Sigmoid colon (tissue), 7 donors: ENCODE measurements at places on chromosomes 12 and 14. TPM values are rescaled to one million over a fixed set of nuclear protein-coding genes. Genes with fewer than 3 reads are reported as not detected.
A peak's percentile ranks its signal among the peaks of the same experiment; 100 is the strongest.

- H3K4me1 ChIP-seq, result no peaks in the 10 kb centered on the region
- H3K4me3 ChIP-seq, result no peak overlapping the region
- H3K36me3 ChIP-seq, result no peaks in the 10 kb centered on the region
Observed at GRCh38 chr12:62130402-62130801, 129.8 kb upstream of the USP15 start.

- H3K4me3 ChIP-seq, result no peak overlapping the region
- H3K4me1 ChIP-seq, result no peaks in the 10 kb centered on the region
- H3K36me3 ChIP-seq, result no peaks in the 10 kb centered on the region
- no peak for DNase-seq
Observed at GRCh38 chr14:79510659-79511058, 700.6 kb downstream of the DIO2 start.

GRCh38 chr14:74647061-74647677 is 35.1 kb upstream of the LTBP2 start:
- peaks cover 15% of the 10 kb centered on the region for H3K27me3 ChIP-seq
- H3K27ac ChIP-seq, result no peak overlapping the region
- H3K4me1 ChIP-seq, result peaks cover under 1% of the 10 kb centered on the region
- peak; percentile 33 for DNase-seq
- no peak overlapping the region for H3K4me3 ChIP-seq

GRCh38 chr14:48546996-48547395 is 871.6 kb upstream of the MDGA2 start:
- no peaks in the 10 kb centered on the region for H3K27me3 ChIP-seq
- no peak for DNase-seq
- H3K4me3 ChIP-seq, result no peak overlapping the region

DNA sequence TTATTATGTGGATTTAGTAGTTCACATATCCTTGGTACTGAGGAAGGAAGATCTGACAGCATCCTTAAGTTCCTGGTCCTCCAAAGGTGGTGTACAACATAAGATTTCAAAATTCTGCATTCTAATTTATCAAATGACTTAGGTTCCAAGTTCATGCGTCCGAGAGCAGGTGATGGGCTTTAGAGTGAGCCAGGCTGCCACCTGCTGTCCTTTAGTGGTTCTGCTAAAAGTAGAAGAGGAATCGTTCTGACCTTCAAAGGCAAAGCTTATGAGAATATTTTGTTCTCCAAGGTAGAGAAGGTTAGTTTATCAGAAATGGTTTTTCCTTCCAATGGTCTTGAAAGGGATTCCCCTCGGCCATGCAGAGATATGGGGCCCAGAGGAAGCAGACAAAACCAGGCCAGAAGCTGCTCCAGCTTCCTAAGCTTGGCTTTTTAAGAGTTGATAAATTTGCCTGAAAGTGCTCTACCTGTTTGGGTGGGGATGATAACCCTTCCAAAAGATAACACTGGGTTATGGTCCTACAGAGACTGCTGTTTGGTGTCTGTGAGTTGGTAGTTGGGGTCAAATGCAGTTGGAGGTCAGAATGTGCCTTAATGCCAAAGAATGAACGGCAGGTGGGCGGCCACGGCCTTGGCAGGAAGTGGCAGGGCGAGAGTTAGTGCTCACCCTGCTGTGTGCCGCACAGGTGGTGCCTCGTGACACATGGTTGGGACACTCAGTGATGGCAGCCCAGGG is 29.1 kb upstream of the LRTM2 start:
- peaks cover 12% of the 10 kb centered on the region for H3K4me1 ChIP-seq
- DNase-seq, result peak; percentile 85
- H3K27me3 ChIP-seq, result no peaks in the 10 kb centered on the region
- no peaks in the 10 kb centered on the region for H3K36me3 ChIP-seq
- H3K4me3 ChIP-seq, result no peak overlapping the region
- no peak overlapping the region for H3K27ac ChIP-seq

- H3K27me3 ChIP-seq, result no peaks in the 10 kb centered on the region
- H3K4me3 ChIP-seq, result no peak overlapping the region
- H3K4me1 ChIP-seq, result no peaks in the 10 kb centered on the region
- H3K36me3 ChIP-seq, result no peaks in the 10 kb centered on the region
- no peak for DNase-seq
Observed at GRCh38 chr14:22753586-22753985, 12.9 kb upstream of the OXA1L start.

- DNase-seq, result peak; percentile 30
- H3K4me1 ChIP-seq, result peaks cover 13% of the 10 kb centered on the region
- no peak overlapping the region for H3K4me3 ChIP-seq
- H3K27me3 ChIP-seq, result peaks cover 27% of the 10 kb centered on the region
Observed at GRCh38 chr12:49330032-49330619, 6.9 kb downstream of the C1QL4 start.

- H3K36me3 ChIP-seq, result peaks cover 22% of the 10 kb centered on the region
- no peaks in the 10 kb centered on the region for H3K27me3 ChIP-seq
- no peak overlapping the region for H3K4me3 ChIP-seq
- DNase-seq, result no peak
Observed at GRCh38 chr14:100294213-100294962, 11.9 kb downstream of the SLC25A29 start.

DNA sequence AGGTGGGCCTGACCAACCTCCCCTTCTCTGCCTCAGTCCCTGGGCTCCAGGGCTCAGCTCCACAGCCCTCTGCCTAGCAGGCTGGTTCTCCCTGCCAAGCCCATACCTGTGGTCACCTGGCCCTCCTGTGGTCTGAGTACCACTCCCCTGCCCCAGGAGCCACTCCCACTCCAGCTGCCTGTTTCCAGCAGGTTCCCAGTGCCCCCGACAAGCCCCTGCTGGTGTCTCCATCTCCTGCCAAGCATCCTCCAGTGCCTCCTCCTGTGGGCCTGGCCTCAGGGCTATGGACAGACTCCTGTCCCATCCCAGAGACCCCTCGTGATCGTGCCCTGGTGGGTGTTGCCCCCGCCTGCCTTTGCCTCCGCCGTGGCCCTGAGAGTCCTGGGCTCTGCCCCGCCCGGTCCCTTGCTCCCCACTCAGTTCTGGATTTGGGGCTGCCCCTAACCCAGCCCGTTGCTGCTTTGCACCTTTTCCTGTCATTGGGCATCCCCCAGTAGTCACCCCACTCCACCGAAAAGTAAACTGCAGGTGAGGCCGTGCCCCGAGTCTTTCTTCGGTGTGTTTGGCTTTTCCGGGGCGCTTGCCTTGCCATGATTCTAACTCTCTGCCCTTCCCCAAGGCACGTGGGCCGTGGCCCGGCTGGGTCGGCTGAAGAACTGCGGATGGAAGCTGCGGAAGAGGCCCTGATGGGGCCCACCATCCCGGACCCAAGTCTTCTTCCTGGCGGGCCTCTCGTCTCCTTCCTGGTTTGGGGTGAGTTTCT is 9.8 kb downstream of the MEG3 start:
- DNase-seq, result no peak
- no peak overlapping the region for H3K4me3 ChIP-seq
- H3K27me3 ChIP-seq, result peaks cover 3% of the 10 kb centered on the region

DNA sequence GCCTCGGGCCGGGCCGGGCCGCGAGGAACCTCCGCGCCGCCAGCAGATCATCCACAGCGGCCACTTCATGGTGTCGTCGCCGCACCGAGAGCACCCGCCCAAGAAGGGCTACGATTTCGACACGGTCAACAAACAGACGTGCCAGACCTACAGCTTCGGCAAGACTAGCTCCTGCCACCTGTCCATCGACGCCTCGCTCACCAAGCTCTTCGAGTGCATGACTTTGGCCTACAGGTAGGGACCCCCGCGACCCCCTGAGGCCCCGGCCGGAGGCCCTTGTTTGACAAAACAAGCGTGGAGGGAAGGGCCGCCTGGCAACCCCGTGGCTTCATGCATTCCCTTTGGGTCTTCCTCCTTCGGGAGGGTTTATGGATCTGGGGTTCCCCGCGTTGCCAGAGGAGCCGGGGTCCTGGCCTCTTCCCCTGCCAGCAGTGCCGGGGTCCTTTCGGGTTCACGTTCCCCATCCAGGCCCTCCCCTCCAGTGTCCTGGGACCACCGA is 526 bp downstream of the MLXIP start:
- peak; percentile 79 for DNase-seq
- H3K36me3 ChIP-seq, result peaks cover 5% of the 10 kb centered on the region
- peak overlapping the region; percentile 77 for H3K4me3 ChIP-seq
- H3K4me1 ChIP-seq, result peaks cover 44% of the 10 kb centered on the region
- H3K27ac ChIP-seq, result peak overlapping the region; percentile 92
- H3K27me3 ChIP-seq, result no peaks in the 10 kb centered on the region

GRCh38 chr14:20969336-20969735 is 14.0 kb downstream of the RNASE2 start:
- H3K4me3 ChIP-seq, result no peak overlapping the region
- DNase-seq, result no peak
- no peaks in the 10 kb centered on the region for H3K27me3 ChIP-seq
- no peak overlapping the region for H3K27ac ChIP-seq
- peaks cover 11% of the 10 kb centered on the region for H3K4me1 ChIP-seq

DNA sequence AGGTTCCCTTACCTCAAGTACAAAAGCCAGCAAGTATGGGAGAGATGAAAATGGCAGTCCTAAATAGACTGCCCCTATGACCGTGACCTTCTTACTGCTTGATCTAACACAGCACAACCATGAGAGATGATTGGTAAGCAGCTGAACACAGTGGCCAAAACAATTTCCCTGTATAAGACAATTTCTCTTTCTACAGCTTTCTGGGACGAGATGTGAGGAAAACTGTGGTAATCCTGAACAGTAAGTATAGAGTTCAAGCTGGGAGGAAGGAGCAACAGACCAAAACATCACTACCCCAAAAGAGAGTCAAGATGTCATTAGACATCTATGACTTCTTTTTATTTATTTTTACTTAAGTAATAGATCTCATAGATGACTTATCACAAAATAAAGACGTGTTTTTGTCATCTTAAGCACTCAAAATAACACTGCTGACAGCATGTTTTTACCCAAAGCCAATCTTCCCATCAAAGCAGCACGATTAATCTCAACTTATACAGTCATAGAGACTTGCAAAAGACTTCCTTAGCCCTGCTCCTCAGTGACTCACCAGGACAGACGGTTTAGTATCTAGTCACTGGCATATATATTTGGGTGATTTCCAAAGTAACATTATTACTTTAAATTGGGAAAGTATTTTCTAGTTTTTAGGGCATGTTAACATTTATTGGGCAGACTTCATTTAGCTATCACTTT is 3.7 kb downstream of the TMEM52B start:
- H3K27ac ChIP-seq, result no peak overlapping the region
- H3K27me3 ChIP-seq, result no peaks in the 10 kb centered on the region

DNA sequence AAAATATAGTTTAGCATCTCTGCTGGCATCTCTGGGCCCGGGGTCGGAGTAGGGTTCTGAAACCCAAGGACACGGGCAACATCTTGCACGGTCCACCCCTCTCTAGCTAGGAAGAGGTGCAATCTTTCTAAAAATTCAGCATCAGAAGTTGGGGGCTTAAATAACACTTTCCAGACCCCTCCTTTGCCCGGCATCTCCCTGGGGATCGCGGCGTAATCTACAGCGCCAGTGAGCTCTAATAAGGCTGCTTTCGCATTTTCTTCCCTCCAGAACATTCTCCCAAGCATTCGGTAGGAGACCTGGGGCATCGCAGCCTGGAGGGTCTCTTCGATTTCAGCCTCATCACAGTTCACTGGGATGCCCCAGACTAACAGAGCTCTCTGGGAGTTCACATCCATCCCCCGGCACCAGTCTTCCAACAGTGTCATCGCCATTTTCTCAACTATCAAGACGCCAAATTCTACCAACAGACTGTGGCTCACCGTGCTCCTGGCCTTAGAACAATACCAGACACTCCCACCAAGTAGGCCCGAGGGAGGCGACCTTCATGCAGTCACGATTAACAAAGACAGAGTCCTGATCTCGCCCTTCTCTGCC is 880 bp downstream of the PNMA1 start:
- DNase-seq, result no peak
- peaks cover 55% of the 10 kb centered on the region for H3K4me1 ChIP-seq
- no peaks in the 10 kb centered on the region for H3K27me3 ChIP-seq
- H3K36me3 ChIP-seq, result peaks cover 11% of the 10 kb centered on the region
- peak overlapping the region; percentile 94 for H3K27ac ChIP-seq
- H3K4me3 ChIP-seq, result peak overlapping the region; percentile 75

DNA sequence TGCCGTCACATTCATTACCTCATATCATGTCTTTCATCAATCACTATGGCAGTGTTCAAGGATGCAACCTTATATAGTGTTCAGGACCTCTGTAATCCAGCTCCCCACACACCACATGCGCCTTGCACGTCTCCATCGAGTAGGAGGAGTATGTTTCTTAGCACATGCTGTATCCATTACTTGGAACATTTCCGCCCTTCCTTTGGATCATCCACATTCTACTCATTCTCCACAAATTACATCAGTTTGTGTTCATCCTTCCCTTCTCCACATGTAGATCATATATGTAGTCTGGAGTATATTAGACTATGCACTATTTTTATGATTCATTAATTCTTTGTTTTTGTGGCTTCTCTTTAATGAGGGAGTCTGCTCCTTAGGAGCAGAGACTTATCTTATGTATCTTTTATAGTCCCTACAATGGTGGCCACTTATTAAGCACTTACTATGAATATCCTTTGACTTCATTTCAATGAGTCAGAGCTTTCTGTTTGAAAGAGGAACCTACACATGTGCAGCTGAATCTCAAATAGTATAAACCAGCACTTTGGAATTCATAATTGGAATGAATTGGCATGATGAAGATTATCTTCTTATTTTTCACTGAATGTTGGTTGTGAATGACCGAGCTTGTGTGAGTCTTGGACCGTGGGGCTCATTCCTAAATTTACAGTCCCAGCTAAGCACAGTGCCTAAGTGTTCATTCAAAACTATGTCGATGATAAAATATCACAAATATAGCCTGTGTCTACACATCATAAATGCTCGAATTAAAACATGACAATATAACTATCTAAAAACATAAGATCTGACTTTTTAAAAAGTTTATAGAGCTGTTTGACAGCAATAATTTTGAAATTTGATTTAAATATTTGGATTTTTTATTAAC is 30.2 kb upstream of the NPAS3 start:
- H3K27me3 ChIP-seq, result no peaks in the 10 kb centered on the region
- no peaks in the 10 kb centered on the region for H3K36me3 ChIP-seq
- DNase-seq, result no peak
- no peak overlapping the region for H3K4me3 ChIP-seq
- no peaks in the 10 kb centered on the region for H3K4me1 ChIP-seq

DNA sequence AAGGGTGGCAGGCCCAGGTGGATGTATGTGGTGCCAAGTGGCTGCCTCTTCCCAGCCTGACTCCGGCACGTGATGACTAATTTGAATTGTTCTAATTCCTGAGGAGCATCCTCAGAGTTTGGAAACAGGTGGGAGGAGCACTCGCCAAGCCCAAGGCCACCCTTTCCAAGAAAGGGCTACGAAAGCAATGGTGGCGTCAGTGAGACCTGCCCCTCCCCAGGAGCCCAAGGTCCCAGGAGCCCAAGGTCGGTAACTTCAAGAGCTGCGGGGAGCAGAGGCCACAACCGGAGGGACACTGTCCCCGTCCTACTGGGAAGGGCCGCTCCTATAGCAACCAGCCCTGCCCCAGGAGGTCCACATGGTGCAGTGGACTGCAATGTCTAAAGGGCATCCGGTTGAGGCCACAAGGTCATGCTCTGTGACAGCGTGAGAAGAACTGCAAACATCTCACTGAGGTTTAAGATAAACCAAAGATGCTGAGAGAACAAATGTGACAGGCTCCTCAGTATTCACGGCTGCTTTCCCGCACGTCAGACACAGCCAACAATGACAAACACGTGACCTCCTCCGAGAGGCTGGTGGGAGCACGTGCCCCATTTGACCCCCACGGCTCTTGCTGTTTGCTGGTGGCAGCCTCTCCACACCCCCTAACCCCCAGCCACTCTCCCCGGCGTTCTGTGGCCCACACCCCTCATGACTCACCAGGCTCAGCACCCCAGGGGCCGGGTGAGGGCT is 79.6 kb downstream of the ITPK1 start:
- H3K27ac ChIP-seq, result peak overlapping the region; percentile 80
- peaks cover 95% of the 10 kb centered on the region for H3K4me1 ChIP-seq
- H3K36me3 ChIP-seq, result no peaks in the 10 kb centered on the region
- no peak overlapping the region for H3K4me3 ChIP-seq
- DNase-seq, result peak; percentile 85
- no peaks in the 10 kb centered on the region for H3K27me3 ChIP-seq

Gene P3H3
- 20.5 TPM for total RNA-seq

Gene FSCB
- total RNA-seq, result not detected
